Islet precursor cell (in vitro differentiated cells): ENCODE measurements at places on chromosomes 2 and 18.

GRCh38 chr18:27473318-27473717 lies 288.2 kb upstream of the CHST9 start:
- no peak for DNase-seq

DNA sequence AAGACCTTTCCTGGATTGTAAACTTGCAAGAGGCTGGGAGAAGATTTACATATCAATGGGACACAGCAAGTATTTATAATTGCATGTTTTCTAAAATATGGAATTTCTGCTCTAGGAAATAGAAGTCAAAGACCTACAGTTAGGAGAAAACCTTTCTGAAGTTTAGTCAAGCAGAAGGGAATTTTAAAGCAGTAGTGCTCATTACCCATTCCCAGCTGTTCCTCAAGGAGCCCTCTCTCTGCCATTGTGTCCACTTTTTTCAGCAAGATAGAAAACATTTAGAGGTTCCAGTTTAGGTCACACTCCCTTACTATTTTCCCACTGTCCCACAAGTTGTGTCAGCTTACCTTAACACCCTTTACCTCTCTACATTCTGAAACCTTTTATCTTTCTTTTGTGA lies 584.0 kb upstream of the CHAC2 start:
- no peak for DNase-seq

DNA sequence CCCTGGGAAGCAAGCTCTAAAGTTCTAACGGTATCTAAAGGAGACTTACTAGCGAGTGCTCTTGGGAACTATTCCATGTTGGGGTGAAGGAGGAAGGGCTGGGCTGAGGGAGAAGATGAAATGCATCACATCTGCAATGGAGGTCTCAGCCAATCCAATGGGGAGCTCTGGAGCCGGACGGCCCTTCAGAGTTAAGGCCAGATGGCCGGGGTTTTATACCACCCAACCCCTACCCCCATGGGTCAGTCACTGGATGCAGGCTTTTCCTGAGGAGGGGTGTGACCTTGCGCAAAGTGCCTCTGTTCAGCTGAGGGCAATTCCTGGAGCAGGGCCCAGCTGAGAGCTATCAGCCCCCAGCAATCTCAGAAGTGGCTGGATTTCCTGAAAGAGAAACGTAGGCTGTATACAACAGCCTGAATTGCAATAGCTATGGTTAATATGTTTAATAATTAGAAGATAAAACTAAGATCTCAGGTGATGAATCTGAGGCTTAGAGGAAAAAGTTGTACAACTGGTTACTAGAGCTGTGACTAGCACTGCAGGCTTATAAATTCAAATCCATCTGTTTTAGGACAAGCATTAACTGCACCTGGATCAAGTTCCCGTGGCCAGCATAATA lies 21.6 kb downstream of the EIPR1 start:
- no peak for DNase-seq

GRCh38 chr2:41913311-41913710 lies 134.5 kb upstream of the PKDCC start:
- DNase-seq = no peak

- no peak for DNase-seq
Observed at GRCh38 chr2:162038725-162039124, 35.3 kb downstream of the DPP4 start.

DNA sequence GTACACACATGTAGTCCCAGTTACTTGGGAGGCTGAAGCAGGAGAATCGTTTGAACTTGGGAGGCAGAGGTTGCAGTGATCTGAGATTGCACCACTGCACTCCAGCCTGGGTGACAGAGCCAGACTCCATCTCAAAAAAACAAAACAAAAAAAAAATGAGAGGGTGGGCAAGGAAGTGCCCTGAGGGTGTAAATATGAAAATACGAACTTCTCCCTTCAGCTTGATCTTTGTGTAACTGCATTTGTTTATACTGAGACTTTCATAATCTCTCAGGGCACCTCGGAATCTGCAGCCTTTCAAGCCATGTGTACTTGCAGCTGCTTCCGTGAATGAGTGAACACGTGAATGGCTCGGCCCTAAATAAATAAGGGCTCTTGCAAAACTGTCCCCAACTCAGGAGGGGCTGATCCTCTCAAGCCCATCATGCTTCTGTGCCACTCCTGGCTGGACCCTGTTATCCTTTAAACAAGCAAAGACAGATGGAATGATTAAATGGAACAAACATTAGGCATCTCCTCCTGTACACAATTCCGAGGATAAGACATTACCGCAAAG lies 96.8 kb downstream of the BOD1L2 start:
- DNase-seq = no peak

GRCh38 chr2:134327367-134327766 lies 73.5 kb downstream of the MGAT5 start:
- no peak for DNase-seq

GRCh38 chr18:45039376-45039775 lies 358.7 kb downstream of the SETBP1 start:
- DNase-seq = no peak

GRCh38 chr18:73220663-73221062 lies 352.9 kb upstream of the NETO1 start:
- no peak for DNase-seq

DNA sequence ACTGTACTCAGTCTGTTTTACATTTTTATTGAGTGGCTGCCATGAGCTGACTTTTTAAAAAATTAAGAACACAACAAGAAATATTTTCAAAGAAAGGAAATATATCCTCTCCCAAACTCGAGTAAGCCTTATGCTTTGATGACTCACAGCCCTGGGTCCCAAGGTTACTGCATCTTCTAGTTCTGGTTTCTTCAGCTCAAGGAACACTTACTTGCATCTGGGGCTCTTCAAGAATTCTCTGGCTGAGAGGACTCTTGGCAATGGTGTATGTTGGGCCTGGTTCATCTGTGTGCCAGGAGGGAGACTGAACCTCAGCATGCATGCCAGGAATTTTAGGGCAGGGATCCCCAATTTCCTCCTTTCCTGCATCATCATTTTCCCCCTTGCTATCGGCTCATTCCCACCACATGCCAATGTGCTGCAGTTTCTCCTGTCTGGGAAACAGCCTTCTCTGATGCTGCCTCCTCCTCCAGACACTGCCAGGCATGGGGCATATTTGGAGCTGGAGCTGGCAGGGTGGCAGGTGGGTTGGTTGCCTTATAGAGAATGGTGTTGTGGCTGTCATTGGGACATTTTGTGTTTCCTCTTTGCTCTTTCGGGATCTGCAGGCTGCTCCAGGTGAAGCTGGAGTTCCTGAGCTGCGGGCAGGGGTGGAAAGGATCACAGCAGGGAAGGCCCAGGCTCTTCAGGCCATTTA lies 192.2 kb upstream of the HS6ST1 start:
- DNase-seq = no peak

DNA sequence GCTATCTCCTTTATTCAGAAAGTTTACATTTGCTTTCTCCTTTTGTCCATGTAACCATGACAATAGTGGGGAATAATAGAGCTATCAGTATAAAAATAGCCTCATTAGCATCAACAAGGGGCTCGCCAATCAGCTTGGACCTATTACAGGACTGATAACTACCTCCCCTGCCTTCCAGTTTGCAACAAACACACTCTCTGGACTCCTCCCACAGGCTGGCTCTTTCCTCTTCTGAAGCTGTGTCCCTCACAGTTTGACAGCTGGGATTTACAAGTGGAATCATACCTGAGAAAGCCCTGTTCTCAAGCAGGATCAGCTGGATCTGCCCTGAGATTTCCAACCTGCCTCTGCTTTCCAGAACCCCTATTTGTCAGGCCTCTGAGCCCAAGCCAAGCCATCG lies 162.5 kb downstream of the GRB14 start:
- DNase-seq = peak; percentile 52

DNA sequence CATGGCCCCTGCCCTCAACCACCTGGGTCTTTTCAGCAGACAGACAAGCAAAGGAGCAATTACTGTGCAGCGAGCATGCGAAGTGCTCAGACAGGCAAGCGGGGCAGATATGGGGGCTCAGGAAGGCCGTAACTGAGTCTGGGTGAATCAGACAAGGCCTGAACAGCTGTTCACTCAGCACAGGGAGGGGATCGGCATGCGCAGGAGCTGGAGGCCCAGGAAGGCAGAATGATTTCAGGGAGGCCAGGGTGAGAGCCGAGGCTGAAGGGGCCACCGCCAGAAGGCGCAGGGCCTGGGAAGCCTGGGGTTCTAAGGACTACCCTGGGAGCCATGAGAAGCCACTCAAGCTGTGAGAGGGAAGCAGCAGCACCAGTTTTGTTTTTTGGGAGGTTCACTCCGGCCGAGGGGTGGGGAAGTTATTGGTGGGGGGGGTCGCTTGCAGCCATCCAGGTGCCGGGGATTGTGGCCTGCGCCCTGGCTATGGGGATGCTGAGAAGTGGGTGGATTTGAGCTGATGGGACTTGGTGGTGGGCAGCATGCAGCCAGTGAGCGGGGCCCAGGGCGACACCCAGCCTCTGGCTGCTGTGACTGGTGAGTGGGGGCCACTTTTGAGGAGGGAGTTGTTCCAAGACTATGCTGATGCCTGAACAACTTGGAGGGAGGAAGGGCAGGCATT lies 132.2 kb downstream of the TSN start:
- no peak for DNase-seq

DNA sequence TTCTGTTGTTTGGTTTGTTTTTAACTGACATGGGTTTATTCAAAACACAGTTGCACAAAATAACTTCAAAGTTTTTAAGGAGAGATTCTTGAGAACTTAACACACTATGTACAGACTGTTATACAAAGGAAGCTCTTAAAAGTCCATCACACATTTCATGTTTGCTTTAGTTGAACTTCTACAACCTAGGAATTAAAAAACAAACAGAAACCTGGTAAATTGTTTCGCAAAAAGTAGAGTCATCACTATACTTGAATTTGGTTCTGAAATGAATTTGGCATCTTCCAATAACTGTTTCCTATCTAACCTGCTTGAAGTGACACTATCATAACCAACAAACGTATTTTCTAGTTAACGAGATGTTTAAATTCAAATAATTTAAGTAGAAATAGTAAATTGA lies 21.8 kb downstream of the TRIP12 start:
- DNase-seq = no peak

GRCh38 chr2:8693157-8693821 lies 11.4 kb downstream of the ID2 start:
- peak; percentile 74 for DNase-seq

DNA sequence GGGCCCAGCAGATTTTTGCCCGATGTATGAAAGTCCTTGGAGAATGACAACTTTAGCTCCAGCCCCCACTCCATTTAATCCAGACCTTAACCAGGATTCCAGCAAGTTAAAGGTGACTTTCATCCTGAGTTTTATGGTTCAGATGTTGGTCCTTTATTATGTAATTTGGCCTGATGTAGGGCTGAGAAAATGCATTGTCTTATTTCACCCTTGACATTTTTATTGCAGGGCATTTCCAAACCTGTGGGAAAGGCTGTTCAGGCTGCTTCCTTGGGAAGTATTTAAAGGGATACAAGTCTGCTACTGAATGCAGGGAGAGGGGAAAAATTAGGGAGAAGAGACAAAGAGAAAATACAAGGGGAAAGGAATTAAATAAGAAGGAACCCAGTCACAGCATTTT lies 48.8 kb downstream of the ASB1 start:
- no peak for DNase-seq

GRCh38 chr2:195899226-195899625 lies 169.4 kb downstream of the DNAH7 start:
- DNase-seq = no peak

DNA sequence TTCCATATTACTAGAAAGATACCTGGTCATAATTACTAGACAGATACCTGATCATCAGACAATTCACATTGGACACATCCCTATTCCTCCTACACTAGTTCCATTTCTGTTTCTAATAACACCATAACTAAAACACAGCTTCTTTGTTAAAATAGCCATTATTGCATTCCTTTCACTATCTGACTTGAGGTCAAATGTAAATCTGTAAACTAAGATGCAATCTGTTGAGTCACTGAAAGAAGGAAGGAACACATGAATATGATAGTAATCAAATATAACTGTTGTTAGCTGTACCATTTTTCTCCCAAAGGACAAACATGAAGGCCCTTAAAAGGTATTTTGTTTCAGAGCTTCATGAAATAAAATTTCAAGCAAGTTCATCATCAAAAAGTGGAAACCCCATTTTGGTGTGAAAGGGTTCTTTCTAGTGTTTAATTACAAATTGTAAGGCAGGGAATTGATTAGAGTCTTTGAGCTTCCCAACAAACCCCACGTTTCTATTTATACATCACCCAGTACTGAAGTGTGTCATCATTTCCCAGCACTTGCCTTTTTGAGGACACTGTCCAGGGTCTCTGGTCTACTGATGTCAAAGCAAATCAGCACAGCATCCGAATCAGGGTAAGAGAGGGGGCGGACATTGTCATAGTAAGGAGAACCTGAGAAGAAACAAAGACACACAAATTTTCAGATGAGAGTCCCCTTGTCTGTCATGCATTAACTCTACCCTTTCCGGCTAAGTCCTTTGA lies 13.0 kb downstream of the RND3 start:
- no peak for DNase-seq

- DNase-seq = no peak
Observed at GRCh38 chr2:96923810-96924774, 54.2 kb upstream of the SEMA4C start.

- no peak for DNase-seq
Observed at GRCh38 chr2:203870941-203871340, 3.4 kb downstream of the CTLA4 start.

DNA sequence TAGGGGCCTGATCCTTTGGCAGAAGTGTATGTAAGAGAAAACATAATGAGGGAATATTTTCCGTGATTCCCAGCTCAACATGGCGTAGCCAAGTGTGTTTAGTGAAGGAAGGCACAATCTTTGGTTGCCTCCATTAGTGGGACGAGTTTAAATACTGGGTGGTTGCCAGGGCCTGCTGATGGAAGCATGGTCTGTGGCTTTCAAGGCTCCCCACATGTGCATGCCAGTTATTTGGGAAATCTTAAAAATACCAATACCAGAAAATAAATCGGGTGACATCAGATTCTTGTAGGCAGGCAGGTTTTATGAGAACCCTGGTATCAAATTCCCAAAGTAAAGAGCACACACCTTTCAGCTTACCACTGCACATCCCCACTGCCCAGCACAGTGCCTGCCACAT lies 7.1 kb downstream of the MYL12A start:
- DNase-seq = no peak

DNA sequence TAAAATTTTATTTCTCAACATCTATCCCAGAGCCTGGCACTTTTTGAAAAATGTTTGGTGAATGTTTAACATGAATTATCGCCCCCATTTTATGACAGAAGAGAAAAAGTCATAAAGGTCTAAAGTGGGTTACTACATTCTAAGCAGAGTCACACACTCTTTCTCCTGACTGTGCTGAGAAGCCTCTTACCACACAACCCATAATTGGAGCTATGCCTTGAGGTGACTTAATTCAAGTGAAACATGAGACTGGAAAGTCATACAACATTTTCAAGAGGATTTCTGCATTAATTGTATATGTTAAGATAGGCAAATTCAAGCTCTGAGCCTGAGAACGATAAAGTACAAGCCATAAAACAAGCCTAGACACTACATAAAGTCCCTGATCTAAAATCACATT lies 3.1 kb upstream of the DSEL start:
- no peak for DNase-seq
